ENCODE measurements at places on chromosomes 1 and 21. TPM values are rescaled to one million over a fixed set of nuclear protein-coding genes. Genes with fewer than 3 reads are reported as not detected.

Gene CRP
- total RNA-seq = 0.18 TPM

Gene GCSAML
- 2.4 TPM for total RNA-seq

GRCh38 chr1:12674358-12674757, 30.5 kb downstream of the AADACL4 start:
- DNase-seq = no peak

DNA sequence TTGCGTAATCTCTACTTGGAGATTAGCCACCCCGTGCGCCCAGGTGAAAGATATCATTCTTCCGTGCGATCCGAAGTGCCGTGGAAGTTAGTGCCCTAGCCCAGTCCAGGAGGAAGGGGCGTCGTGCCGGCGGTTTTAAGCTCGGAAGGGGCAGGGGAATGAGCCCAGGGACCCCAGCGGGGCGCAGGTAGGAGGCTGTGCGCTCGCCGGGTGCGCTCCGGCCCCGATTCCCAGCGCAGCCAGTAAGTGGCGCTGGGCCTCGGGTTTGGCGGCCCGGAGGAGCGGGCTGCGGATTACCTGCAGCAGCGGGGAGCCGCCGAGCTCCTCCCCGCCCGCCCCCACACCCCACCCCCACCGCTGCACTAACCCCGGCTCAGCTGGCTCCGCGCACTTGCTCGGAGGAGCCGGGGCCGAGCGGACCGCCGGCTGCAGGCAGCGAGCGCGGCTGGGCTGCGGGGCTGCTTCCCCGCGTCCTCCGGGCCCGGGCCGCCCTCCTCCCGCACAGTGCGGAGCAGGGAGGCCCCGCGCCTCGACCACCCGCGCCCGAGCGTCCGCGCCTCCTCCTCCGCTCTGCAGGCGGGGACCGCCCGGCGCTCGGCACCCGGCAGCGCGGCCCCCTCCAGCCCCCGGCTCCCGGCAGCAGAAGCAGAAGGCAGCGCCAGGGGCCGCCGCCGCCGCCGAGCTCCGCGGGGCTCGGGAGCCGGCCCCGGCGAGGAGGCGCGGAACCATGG, at the start of gene RYR2:
Gene RYR2 (plus strand): TSS at position 390 of the 731 bp plus-strand sequence. CDS start 338 bp downstream, at position 728.
- DNase-seq = no peak

DNA sequence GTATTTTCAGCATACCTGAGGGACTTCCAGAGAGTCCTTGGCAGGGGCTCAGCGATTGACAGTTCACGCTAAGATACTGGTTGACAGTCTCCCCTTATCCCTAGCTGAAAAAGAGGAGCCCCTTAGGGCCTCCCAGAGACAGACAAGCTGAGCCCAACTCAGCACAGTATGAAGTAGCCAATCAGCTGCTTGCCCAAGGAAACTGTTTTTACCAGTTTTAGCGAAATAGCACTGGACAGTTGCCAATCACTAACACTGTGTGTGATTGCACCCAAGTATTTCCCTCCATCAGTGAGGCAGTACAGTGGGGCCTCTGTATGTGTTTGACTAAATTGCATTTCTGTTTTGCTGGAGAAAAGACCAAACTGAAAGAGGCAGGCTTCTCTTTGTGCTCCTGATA, 27.0 kb downstream of the KHDRBS1 start:
- no peak for DNase-seq

GRCh38 chr1:172268237-172268636, 152.2 kb upstream of the C1orf105 start:
- DNase-seq = no peak

DNA sequence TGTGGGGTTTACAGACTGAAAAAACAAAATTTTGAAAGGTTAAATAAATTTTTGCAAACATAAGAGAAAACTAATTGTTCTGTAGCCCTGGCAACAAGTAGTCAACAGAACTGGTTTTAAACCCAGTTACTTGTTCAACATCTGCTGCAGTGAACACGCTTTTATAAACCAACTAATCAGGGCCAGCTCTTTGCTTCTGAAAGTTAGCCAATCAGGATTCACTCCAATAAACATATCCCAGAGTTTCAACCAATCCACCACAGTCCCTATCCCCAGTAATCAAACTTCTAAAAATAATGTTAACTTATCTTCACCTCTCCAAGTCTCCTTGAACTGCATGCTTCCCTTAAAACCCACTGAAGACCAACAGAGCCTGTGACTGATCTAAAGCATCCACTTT, 306.6 kb downstream of the CTH start:
- no peak for DNase-seq

- DNase-seq = peak; percentile 6
Observed at GRCh38 chr1:209354111-209354839, 229.2 kb upstream of the CAMK1G start.

GRCh38 chr1:112954017-112954650, 1.9 kb downstream of the SLC16A1 start:
- DNase-seq = no peak

- no peak for DNase-seq
Observed at GRCh38 chr1:38004284-38005108, 818 bp downstream of the FHL3 start.

GRCh38 chr21:35840949-35841348, 219.4 kb downstream of the SETD4 start:
- DNase-seq = no peak

GRCh38 chr1:68280286-68280685, 48.0 kb upstream of the WLS start:
- DNase-seq = no peak

GRCh38 chr1:10374442-10374860, 24.4 kb upstream of the PGD start:
- no peak for DNase-seq

- no peak for DNase-seq
Observed at GRCh38 chr1:223847781-223848345, 2.1 kb upstream of the TP53BP2 start.

Data from activated T-cell treated with anti-CD3 and anti-CD28 coated beads, Interleukin-2, amount 50 U/mL, for 4 hours (primary cell).